ENCODE measurements at places on chromosomes 2 and 18. TPM values are rescaled to one million over a fixed set of nuclear protein-coding genes. Genes with fewer than 3 reads are reported as not detected.

The ALK gene
- total RNA-seq, result not detected

The FOXD4L1 gene
- 0.09 TPM for total RNA-seq

The RAB6C gene
- not detected for total RNA-seq

The HOXD1 gene
- total RNA-seq, result 0.25 TPM

The SCYGR4 gene
- not detected for total RNA-seq

All from A549 treated with dexamethasone at 1 μM for 4 hours (cell line).